ENCODE measurements at places on chromosomes 4 and X.

- DNase-seq, result no peak
Measured at GRCh38 chrX:20720954-20721626, 454.4 kb upstream of the RPS6KA3 start.

GRCh38 chrX:2370456-2370855 is 130.3 kb downstream of the DHRSX start:
- no peak for DNase-seq

- DNase-seq, result no peak
Measured at GRCh38 chr4:4730249-4730648, 129.2 kb upstream of the MSX1 start.

DNA sequence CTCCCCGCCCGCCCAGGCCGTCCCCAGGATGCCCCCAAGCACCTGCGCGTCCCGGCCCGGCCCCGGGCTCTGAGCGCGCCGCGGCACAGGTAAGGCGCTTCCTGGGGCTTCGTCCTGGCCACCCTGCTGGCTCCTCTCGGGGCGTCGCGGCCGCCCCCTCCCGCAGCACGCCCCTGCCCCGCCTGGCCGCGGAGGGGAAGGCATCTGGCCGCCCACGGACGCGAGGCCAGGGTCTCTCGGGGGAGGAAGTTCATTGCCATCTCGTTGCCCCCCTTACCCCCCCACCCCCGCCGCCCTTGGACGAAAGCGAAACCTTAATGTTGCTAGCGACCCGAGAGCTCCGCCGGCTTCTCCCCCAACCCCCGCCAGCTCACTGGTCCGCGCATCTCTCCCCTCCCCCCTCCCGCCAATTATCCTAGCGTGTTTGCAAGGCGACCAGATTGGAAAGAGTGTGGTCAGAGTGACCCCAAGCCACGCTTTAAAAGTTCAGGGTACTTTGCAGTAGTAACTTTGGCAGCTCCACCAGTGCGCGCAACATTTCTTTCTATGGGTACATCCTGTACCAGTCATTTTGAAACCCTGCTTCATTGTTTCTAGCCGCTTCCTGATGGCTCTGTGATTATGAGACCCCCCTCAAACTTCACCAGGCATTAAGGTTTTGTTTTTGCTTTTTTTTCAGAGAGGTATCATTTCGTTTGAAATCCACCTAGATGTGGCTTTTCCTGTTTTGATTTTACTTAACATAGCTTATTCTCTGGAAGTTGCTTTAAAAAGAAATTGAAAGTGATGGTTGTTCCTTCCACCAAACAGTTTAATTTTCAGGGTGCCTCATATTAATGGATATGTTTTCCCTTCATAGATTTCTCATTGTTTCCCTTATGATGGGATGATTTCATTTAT is 626 bp downstream of the TBC1D1 start:
- DNase-seq, result no peak
